ENCODE measurements at places on chromosomes 11 and 22.

DNA sequence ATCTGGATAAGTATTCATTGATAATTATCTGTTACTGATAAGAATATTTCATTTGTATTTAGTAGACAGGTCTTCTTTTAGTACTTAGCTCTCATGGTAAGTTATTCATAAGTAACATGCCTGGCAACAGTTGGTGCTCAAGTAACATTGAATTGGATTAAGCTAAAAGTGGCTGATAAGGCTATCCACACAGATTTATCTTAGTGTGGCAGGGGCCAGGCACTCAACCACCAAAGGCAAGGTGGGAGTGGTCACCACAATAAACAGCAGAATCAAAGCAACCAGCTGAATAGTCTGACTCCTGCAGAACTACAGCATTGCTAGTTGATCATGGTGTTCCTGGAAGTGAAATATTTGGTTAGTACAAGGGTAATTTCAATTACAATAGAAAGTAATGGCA, 33.0 kb upstream of the NARS2 start:
- no peak for DNase-seq

GRCh38 chr11:65051398-65051858, 6.9 kb downstream of the NAALADL1 start:
- DNase-seq: no peak

DNA sequence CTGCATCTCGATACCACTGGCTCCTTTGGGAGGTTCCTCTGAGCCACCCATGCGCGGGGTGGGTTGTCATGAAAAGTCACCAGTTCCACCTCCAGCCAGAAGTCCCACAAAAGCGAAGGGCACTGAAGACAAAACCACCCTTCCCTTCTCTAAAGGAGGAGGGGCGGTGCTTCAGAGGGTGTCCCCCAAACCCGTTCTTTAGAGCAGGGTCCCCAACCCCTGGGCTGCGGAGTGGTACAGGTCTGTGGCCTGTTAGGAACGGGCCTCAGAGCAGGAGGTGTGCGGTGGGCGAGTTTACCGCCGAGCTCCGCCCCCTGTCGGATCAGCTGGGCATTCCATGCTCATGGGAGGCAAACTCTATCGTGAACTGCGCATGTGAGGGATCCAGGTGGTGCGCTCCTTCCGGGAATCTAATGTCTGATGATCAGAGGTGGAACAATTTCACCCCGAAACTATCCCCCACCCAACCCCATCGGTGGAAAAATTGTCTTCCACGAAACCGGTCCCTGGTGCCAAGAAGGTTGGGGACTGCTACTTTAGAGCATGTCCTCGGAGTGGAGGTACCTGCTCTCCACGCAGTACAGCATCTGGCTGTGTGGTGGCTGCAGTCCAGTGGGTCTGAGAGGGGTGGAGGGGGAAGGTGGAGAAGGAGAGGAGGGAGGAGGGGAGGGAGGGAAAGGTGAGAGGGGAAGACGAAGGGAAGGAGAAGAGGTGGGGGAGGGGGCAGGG, 72.9 kb upstream of the SEPTIN5 start:
- no peak for DNase-seq

DNA sequence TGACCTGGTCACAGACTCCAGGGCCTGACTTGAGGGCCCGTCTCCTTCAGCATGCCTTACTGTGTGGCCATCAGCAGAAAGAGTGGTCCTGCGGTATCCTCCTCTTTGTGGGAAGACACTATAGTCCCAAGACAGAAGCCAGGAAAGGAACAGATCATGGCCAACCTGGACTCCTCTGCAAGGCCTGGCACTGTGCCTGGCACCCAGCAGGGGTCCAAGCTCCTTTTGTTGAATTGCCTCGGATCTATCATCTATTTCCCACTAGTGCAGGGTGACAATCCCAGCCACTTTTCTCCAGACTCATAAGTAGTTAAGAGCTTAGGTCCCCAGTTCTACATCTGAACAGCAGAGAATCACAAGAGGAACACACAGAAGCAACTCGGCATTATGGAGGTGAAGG, 27.0 kb downstream of the DSCAML1 start:
- DNase-seq: no peak

- no peak for DNase-seq
Observed at GRCh38 chr22:40678493-40679248, 613 bp upstream of the MCHR1 start.

DNA sequence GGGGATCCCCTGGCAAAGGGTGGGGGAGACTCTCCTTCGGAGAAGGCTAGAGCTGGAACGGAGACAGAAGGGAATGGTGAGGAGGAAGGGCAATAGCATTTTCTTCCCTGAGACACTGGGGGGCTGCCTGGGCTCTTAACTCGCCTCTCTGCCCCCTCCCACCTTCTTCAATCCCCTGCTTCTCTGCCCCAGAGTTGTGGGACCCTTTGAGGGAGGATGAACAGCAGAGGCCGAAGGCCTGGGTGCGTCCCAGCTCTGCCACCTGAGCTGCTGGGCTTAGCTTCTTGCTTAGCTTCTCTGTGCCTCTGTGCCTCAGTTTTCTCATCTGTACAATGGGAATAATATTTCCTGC, 72.4 kb downstream of the RTL6 start:
- DNase-seq: no peak

GRCh38 chr11:76376746-76377558, 4.0 kb downstream of the THAP12 start:
- DNase-seq: no peak

- DNase-seq: no peak
Observed at GRCh38 chr22:35645646-35646045, 2.6 kb upstream of the APOL6 start.

GRCh38 chr11:116598036-116598435, 174.8 kb downstream of the BUD13 start:
- DNase-seq: no peak

- no peak for DNase-seq
Observed at GRCh38 chr11:122440811-122441665, 214.5 kb upstream of the UBASH3B start.

DNA sequence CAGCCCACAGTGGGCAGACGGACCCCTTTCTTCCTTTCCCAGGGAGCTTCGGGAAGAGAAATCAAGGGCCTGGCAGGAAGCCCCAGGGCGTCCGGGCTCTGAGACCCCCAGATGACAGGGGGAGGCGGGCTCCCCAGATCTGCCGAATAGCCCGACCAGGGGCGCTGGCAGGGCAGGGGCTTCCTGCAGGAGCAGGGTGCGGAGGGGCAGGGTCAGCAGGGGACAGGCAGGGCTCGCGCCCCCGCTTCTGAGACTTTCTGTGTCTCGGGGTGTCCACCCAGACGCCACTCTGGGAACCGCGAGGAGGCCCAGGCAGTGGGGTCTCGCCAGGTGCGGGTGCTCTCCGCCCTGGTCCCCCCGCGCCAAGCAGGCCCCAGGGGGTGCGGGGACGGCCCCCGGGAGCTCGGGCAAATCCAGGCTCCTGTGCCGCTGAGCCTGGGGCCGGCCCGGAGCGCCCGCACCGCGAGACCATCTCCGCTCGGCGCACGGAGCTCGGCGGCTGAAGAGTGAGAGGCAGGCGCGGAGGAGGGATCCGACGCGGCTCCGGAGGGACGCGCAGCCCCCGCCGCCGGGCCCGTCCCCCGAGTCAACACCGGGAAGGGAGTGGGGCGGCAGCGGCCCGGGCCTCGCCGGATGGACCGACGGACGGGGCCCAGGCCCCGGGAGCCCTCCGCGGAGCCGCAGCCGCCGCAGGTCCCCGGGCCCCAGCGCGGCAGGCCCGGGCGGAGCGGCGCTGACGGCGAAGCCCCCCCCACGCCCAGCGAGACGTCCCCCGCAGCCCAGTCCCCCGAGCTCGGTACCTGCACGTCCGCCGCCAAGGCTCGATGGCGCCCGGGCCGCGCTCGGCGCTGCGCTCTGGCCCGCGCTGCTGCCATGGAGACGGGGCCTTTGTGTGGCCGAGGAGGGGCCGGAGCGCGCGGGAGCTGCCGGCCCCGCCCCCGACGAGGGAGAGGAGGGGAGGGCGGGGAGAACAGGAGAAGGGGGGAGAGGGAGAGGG, at the start of gene PLXNB2:
Gene PLXNB2, minus strand, starts transcription at position 894 of the 997 bp plus-strand sequence. CDS start 17,062 bp downstream, outside the sequence.
- DNase-seq: peak; percentile 63

DNA sequence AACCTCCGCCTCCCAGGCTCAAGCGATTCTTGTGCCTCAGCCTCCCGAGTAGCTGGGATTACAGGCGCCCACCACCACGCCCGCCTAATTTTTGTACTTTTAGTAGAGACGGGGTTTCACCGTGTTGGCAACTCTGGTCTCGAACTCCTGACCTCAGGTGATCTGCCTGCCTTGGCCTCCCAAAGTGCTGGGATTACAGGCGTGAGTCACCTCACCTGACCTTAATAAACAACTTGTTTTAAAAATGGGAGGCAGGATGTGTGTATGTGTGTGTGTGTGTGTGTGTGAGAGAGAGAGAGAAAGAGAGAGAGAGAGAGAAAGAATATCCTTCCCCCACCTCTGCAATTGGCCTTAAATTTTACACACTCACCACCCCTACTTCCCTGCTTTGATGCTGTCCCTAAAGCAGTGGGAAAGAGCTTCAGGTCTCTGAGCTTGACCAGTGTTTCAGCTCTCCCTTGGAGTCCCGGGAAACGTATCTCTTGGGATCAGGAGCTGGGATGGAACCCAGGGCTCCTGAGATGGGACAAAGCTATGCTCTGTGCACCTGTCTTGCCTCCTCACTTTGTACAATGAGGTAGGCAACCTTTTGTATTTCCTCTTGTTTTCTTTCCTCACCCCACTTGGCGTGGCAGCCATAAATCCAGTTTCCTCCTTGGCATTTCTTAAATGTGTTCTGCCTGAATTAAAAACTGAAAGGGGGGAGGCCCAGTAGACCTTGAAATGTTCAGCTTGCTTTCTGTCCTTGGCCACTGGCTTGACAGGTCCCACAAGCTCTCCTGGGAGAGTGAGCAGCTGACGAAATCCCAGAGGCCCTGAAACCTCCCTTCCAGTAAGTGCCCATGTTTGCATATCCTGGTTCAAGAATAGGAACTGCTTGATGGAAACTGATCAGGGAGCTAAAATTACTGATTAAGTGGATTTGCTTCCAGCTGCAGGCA, 17.8 kb upstream of the XBP1 start:
- no peak for DNase-seq

DNA sequence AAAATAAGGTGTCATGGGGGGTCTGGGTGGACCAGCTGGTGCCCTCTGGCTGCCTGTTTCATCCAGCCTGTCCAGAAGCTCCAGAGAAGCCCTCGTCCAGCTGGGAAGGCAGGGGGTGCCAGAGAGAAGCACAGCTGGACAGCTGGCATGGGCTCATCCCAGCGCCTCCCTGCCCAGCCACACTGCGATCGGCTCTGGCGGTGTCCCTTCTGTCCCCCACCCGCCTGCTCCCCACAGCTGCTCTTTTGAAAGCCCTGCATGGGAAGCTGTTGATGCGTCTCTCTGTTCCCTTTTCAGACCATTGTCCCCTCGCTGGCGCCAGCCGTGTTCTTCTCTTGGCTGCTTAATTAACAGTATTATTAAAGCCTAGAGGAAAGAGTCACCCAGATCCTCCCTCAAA, 86.5 kb downstream of the MN1 start:
- peak; percentile 14 for DNase-seq

GRCh38 chr11:57180964-57181363, 789 bp upstream of the LRRC55 start:
- DNase-seq: no peak

- DNase-seq: no peak
Observed at GRCh38 chr11:70343636-70344035, 54.7 kb upstream of the CTTN start.

DNA sequence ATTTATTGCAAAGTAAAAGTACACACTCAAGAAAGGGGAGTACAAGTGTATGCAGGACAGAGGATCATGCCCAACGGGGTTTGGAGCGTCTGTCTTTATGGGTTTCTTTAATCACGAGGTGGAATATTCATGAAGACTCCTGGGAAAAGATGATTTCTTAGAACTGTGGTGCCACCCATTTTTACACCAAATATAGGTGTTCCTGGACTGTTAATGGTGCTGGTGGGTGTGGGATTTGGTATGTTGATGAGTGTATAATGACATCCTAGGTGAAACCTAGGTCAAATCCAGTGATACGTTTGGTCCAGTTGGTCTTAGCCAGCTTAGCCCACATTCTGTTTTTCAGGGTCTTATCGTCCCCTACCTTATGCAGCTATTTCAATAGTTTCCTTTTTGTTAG, 21.1 kb downstream of the ANO3 start:
- no peak for DNase-seq

DNA sequence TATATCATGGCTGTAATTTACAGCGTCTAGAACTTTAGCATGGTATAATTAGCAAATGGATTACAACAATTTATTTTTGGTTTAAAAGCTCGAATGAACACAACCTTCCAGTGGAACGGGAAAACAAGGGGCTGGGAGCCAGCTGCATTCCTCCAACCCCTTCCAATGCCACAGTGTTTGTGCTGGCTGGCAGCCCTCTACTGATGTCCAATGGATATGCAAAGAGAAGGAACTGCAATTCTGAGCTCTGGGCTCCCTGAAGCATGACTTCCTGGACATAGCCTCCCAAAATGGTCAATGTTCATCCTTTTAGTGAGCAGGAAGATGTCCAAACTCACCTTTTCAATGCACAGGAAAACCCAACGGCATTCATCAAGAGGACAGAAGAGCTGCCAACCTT, 288.3 kb downstream of the TENM4 start:
- no peak for DNase-seq

GRCh38 chr22:23193882-23194281, 13.6 kb downstream of the BCR start:
- no peak for DNase-seq

GRCh38 chr11:14538271-14538925, 18.2 kb upstream of the PSMA1 start:
- DNase-seq: no peak

DNA sequence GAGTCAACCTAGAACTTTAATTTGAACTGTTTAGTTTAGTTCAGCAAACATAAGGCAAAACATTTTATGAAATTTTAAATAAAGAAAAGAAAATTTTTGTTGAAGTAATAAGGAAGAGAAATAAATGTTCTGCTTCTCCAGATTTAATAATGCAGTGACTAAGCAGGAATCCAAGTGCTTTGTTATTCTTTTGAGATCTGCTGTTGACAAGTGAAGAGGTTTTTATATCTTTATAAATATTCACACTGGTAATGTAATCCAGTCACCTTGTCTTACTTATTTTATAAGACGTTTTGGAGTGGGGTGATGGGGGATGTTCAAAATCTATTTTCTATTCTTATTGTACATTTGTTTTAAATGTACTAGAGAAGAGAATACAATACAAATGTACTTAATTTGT, 725.9 kb upstream of the CCDC179 start:
- no peak for DNase-seq

- DNase-seq: no peak
Observed at GRCh38 chr11:117792241-117792640, 4.8 kb downstream of the DSCAML1 start.

Data from MV-4-11 (cell line).